DND-41 (cell line): ENCODE measurements at places on chromosomes 2 and 18.

GRCh38 chr18:49894517-49895226, 81.3 kb upstream of the ACAA2 start:
- no peak for DNase-seq

- DNase-seq = no peak
These were observed 49.0 kb downstream of the ACTR2 start for GRCh38 chr2:65276609-65277008.

DNA sequence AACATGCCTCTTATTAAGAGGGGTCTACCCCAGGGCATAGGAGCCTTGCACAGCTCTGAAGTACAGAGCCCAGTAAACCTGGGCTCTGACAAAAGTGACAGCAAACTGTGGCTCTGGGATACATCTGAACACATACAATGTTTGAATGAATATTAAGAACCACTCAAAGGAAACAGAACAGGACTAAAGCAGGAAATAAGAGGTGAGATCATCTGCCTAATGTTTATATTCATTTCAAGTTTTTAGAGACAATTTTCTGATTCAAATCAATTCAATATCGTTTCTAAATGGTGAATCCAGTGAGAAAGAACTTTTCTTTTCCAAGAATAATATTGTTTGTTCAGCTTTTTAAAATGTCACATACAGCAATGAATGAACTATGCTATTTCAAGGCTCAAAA, 136.7 kb upstream of the CAVIN2 start:
- DNase-seq = no peak

GRCh38 chr2:144467502-144468137, 52.3 kb downstream of the ZEB2 start:
- no peak for DNase-seq

GRCh38 chr2:23351388-23352141, 33.4 kb upstream of the KLHL29 start:
- peak; percentile 29 for DNase-seq

- DNase-seq = no peak
These were observed 37.8 kb downstream of the SH3RF3 start for GRCh38 chr2:109166811-109167210.

GRCh38 chr2:217316743-217317142, 456.9 kb upstream of the TNP1 start:
- peak; percentile 26 for DNase-seq

GRCh38 chr2:166373539-166373938, 2.2 kb downstream of the SCN9A start:
- DNase-seq = no peak

DNA sequence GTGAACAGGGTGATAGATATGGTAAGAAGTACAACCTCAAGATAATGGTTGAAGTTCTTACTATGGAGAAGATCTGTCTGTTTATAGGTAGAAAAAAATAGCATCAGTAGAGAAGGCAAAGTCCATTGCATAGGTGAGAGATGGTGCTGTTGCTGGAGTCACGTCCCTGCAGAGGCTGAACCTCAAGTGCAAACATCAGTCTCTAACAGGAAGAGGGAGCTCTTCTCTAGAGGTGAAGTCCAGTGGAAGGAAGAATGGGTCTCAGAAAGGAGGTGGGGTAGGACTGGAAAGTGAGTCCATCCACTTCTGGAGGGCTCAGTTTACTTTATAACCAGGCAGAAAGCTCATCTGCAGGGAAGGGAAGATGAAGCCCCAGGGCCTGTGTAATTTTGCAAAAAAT, 337.7 kb downstream of the MEIS1 start:
- no peak for DNase-seq

- DNase-seq = no peak
These were observed 51.0 kb upstream of the TTC39C start for GRCh38 chr18:23963443-23964165.
